ENCODE measurements at places on chromosomes 11 and 22.

- DNase-seq = no peak
Measured at GRCh38 chr11:45678976-45679375, 13.6 kb upstream of the CHST1 start.

DNA sequence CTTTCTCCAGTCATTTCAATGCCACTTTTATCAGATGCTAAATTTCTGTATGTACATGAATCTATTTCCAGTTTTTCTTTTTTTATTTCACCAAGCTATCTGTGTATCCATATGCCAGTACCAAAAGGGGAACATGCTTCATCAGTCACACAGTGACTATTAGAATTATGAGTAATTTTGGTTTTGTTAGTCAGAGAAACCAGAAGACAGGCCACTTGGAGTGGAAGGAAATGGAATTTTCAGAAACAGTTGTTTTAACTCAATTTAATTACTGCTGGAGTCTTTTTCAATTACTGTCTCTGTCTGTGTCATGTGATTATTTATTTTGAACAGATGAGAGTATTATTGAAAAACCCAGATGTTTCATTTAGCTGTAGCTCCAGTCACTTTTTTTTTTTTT, 84.6 kb upstream of the ANO3 start:
- DNase-seq = no peak

DNA sequence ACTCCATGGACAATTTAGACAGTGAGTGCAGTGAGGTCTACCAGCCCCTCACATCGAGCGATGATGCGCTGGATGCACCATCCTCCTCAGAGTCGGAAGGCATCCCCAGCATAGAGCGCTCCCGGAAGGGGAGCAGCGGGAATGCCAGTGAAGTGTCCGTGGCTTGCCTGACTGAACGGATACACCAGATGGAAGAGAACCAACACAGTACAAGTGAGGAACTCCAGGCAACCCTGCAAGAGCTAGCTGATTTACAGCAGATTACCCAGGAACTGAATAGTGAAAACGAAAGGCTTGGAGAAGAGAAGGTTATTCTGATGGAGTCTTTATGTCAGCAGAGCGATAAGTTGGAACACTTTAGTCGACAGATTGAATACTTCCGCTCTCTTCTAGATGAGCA, 51.4 kb downstream of the SPECC1L start:
- DNase-seq = no peak

DNA sequence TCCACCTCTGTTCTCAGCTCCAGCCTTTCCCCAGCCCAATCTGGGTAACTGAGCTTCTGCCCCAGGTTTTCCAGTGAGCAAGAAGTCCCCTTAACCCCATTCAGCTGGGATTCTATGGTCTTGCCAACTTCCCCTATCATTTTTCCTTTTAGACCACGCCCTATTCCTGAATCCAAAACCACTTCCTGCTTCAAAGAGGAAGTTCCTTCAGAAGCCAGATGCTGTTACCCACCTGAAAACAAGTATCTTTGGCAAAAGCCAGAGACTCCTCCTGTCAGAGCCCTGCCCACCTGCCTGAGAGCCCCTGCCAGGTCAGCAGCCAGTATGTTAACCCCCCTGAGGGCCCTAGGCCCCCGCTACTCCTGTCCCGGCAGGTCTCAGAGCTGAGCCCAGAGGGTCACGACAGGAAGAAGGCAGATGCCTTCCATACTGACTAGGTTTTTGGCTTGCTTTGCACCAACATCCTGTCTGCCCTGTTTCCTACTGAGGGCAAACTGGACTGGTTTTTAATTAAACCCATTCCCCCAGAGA, 20.3 kb upstream of the MICAL2 start:
- DNase-seq = no peak

GRCh38 chr22:31253949-31254348, 38.3 kb downstream of the PIK3IP1 start:
- peak; percentile 65 for DNase-seq

- DNase-seq = no peak
Measured at GRCh38 chr11:127965939-127966668, 621.3 kb downstream of the ETS1 start.

- DNase-seq = no peak
Measured at GRCh38 chr11:62020661-62021060, 53.2 kb upstream of the FTH1 start.

DNA sequence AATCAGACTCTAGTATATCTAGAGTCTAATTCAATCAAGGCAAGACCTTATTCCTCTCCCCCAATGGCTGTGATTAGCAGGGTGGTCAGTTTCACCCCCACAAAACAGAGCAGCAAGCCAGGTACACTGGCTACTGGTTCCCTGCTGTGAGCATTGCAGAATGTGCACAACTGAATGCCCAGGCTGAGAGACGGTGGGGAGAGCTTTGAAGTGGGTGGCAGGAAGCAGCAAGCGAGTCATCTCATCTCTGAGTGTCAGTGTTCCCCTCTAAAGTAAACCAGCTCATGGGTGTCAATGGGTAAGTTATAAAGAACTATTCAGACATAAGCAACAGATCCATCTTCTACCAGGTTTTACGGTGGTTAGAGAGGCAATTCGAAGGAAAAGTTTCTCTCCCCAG, 37.6 kb downstream of the GAB4 start:
- DNase-seq = no peak

Measured in thyroid gland (tissue), 4 donors.